Stimulated activated CD4-positive, alpha-beta T cell treated with anti-CD3 and anti-CD28 coated beads, Interleukin-15, amount 100 ng/mL, for 1 hour (primary cell): ENCODE measurements at places on chromosomes 1 and 21.

- DNase-seq: no peak
Observed at GRCh38 chr21:33578959-33579542, 9.4 kb downstream of the DONSON start.

DNA sequence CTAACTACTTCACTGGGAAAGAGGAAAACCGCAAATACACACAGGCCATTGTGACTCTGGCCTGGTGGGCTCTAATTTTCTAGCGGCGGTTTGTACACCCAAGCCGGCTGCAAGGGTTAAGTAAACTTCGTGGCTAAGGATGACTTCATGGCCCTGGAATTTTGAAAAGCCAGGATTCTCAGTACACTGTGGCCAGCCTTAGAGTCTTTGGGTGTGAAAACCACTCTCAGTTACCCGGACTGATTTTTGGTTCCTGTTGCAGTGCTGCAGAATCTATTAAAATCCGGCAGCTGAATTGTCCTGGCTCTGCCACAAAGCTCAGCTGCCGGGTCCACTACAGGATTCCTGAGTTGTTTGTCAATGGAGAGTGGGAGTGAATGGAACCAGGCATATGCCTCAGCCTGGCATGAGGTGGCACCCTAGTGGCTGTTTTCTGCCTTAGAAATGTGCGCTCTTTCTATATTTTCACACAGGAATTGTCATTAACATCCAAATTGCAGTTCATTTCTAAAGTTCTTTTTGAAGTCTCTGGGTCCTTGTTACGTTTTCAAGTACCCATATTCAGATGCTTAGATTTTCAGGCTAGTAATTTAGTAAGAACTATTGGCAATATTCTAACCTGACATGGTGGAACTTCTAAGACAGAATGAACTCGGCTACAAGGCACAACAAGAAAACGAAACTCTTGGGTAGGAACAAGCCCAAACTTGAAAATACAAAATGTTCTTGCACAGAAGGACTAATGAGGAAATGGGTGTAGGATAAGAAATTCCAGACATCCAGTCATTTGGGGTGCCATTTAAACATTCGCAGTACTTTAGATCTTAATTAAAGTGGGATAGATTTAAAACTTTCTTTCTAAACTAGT lies 255.9 kb downstream of the NFIA start:
- DNase-seq: no peak

GRCh38 chr1:38793299-38793698 lies 66.3 kb downstream of the RRAGC start:
- no peak for DNase-seq

GRCh38 chr1:168897249-168897648 lies 168.2 kb upstream of the DPT start:
- DNase-seq: no peak

- DNase-seq: no peak
Observed at GRCh38 chr21:19420565-19420964, 1017.0 kb upstream of the TMPRSS15 start.

- DNase-seq: no peak
Observed at GRCh38 chr1:19812875-19813642, 2.0 kb downstream of the RNF186 start.

DNA sequence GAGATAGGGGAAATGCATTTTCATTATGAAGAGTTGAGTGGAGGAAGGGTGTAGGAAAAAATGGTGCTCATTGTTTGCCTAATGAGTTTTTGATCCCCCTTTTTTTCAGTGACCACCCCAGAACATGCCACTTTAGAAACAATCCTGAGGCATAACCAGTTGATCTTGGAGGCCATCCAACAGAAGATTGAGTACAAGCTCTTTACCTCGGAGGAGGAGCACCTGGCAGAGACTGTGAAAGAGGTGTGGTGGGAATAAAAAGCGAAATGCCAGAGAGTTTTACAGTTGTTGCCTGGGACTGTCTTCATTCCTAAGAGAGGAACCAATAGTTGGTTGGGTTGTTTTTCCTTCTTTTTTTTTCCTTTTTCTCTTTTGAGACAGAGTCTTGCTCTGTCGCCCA lies 54.3 kb upstream of the EPHA8 start:
- DNase-seq: no peak

DNA sequence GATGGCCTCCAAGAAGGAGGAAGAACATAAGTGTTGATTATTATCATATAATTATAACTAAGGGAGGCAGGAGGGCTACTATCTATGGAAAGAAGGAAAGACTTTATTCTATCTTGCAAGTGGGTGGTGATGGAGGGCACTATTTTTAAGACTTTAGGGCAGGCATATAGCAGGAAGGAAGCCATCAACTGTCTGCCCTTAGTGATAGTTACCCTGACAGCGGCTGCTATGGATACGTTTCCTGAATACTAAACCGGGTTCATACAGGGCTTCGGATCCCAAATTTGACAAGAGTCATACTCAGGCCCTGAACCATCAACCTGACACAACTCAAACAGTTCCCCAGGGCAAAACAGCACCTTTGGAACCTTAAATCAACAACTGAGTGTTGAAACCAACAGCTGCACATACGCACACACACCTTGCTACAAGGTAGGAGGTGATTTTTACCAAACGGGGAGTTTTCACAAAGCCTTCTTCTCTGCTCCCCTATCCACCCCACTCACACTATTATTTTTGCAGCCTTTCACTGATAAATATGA lies 397.2 kb downstream of the OMA1 start:
- no peak for DNase-seq

GRCh38 chr1:180195401-180195800 lies 34.7 kb upstream of the LHX4 start:
- DNase-seq: no peak

DNA sequence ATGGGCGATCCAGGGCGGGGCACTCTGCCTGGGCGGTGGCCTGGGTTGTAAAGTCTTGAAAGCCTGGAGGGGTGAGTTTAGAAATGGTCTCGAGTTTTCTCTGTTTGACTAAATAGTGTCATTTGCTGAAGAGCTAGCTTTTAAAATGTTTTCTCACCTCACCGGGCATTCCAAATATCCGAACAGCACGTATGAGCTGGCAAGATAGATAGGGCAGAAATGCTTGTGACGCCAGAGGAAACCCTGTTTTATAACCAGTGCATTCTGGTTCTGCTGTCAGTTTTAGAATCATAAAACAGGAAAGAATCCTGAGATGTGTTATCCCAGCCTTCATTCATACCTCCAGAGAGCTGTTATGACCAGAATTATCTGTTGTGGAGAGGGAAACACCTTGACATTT lies 725 bp downstream of the RTCA start:
- no peak for DNase-seq

DNA sequence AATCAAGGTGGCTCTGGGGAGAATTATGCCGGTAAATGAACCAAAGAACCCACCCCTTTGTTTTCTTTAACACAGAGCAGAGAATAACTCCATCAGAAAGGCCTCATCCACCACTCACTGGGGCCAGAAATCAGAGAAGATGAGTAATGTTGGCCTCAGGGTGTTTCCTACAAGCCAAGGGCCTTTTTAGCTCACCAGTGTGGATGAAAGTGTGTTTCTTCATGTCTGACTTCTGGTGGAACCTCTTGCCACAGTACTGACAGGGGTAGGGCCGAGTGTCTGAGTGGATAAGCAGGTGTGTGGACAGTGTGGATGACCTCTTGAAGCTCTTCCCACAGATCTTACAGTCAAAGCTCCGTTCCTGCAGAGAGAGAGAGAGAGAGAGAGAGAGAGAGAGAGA lies 8.3 kb downstream of the GFI1 start:
- DNase-seq: no peak

DNA sequence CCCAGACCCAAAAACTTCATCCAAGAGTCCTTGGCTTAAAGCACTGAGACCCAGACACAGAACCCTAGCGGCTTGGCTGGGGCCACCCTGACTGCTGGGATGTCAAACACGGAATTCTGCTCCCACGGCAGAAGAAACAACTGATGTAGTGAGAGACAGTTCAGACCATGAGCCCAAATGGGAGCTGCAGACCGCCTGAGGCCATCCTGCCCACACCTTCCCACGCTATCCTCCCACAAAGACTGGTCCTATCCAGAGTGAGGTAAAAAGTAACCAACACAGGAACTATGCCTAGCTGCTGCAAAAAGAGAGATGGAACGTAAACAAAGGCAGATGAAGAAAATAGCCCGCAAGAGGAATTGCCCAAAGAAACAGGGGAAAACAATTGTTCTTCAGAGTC lies 203.3 kb downstream of the PTPRU start:
- no peak for DNase-seq

DNA sequence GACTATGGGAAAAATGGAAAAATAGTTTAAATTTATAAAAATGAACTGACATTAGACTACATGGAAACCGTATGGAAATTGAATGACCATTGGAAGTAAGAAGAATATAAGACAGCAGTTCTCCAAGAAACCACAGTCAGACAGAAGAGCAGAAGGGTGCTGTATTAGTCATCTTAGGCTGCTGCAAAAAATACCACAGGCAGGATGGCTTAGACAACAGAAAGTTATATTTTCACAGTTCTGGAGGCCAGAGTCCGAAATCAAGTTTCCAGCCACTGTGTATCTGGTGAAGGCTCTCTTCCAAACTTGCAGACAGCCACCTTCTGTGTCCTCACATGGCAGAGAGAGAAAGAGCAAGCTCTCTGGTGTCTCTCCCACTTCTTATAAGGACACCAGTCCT lies 175.2 kb downstream of the DSCAM start:
- no peak for DNase-seq

DNA sequence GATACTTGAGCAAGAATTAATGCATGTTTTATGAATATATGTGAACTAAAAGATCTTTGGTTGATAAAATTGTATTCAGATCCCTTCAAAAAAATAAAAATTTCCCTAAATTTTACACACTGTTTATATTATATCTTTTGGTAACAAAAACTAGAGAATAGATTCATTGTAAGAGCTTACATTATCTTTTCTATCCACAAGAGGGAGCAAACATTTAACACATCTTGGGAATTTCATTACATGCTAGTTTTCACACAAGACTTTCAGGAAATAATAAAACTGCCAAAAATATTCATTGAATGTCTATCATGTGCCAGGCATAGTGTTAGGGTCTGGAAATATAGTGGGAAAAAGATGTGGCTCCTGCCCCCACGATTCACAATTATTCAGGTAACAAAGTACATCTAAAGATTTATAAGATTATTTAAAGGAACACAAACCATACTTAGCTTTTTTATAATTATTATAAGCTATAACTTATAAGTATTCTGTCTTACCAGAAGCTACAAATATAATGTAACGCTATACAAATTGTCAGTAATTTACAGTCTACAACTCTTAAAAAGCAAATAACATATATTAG lies 30.6 kb downstream of the FAF1 start:
- DNase-seq: no peak

GRCh38 chr1:201408834-201409200 lies 9.7 kb upstream of the LAD1 start:
- DNase-seq: no peak

- DNase-seq: no peak
Observed at GRCh38 chr1:157291083-157291482, 152.9 kb upstream of the ETV3 start.

DNA sequence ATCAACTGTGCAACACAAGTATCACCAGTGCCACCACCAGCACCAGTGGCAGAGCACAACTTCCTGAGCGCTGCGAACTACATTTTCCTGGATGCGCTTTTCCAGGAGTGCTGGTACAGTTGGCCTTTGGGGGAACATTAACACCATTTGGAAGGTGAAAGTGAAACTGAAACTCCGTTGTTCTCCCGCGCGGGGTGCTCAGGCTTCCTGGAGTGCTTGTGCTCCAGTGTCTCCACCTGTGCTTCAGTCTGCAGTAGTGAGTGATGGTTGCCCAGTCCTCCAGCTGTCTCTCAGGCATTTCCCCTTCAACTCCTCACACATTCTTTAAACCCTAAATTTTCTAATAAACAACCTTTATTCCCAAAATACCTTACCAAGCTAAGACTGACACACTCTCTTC lies 187.8 kb downstream of the LRRIQ3 start:
- DNase-seq: no peak

GRCh38 chr1:17527036-17527914 lies 12.2 kb upstream of the ARHGEF10L start:
- DNase-seq: no peak

- DNase-seq: no peak
Observed at GRCh38 chr1:213876531-213876930, 111.2 kb upstream of the PROX1 start.

DNA sequence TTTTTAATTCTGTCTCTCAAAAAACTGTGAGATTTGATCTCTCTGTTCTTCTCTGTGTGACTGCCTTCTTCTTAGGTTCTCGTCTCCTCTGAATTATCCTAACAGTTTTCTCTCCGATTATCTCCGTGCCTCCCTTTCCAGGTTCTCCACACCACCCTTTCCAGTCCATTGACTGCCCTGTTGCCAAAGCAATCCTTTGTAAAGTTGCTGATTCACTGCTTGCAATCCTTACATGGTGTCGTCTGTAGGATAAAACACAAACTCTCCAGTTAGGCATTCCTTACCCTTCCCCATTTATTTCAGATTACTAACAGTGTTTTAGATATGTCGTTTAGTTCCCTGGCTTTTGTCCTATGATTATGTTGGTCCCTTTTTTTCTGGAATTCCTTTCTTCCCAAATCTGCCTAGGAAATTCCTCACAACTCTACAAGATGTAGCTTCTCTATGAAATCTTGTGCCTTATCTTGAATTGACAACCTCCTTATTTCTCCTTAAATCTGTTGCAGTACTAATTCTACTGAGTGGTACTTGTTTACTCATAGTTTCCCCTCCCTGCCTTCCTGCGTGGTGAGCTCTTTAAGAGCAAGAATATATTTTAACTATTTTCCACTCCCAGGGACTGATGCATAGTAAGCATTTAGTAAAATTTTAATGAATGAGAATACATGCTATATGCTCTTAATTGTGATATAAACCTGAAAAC lies 22.3 kb downstream of the RCOR3 start:
- no peak for DNase-seq

GRCh38 chr1:164858096-164858632 lies 299.2 kb downstream of the PBX1 start:
- DNase-seq: no peak

DNA sequence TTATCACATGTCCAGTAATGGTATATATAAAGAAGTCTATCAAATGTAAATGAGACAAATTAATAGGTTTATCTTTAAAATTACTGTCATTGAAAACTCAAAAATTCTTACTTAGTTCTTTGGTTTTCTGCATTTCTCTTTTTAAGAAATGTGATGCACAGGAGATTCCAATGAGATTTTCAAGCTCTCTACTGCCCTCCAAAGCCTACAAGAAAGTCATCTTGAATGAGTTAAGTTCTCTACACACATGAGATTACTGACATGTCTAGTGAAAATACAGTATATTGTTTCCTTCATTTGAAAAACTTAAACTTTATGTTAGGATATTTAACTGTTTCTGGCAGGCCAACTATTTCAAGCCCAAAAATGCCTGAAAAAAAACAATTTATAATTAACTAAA lies 68.8 kb downstream of the ITGB3BP start:
- DNase-seq: no peak

DNA sequence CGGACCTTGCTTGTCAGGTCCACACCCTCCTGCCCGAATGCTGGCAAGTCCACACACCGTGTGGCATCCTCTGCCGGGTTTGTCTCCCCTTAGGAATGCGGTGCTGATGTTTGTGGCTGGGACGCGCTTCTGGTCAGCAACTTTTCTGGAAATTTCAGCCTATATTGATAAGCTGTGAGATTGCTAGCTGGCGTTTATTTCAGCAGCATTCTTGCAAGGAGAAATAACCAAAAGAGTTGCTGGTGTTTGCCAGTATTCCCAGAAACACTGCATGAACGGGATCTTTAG lies 601 bp downstream of the CEPT1 start:
- DNase-seq: no peak
